Small intestine (tissue), 16 donors: ENCODE measurements at places on chromosomes 4 and X. TPM values are rescaled to one million over a fixed set of nuclear protein-coding genes. Genes with fewer than 3 reads are reported as not detected.

The FHDC1 gene
- polyA plus RNA-seq, result 10.2 TPM

The ZMAT1 gene
- polyA plus RNA-seq, result 18.3 TPM

The CPZ gene
- 1.7 TPM for polyA plus RNA-seq

The MSANTD1 gene
- 0.28 TPM for polyA plus RNA-seq

The SMIM10L2A gene
- not detected for polyA plus RNA-seq

The UCHL1 gene
- polyA plus RNA-seq, result 5.4 TPM

The PLP1 gene
- polyA plus RNA-seq, result 7.6 TPM

The SLC10A4 gene
- not detected for polyA plus RNA-seq

The BRS3 gene
- not detected for polyA plus RNA-seq

The SOWAHB gene
- 5.3 TPM for polyA plus RNA-seq

The TMPRSS11A gene
- not detected for polyA plus RNA-seq

The DACH2 gene
- not detected for polyA plus RNA-seq

The CYLC1 gene
- not detected for polyA plus RNA-seq

The EVC gene
- 0.27 TPM for polyA plus RNA-seq

The RASL11B gene
- polyA plus RNA-seq, result 1.4 TPM

The VCX gene
- polyA plus RNA-seq, result not detected
